ENCODE measurements at places on chromosomes 5 and 9.

GRCh38 chr9:3897631-3898030 lies 371.8 kb upstream of the RFX3 start:
- no peak for DNase-seq

DNA sequence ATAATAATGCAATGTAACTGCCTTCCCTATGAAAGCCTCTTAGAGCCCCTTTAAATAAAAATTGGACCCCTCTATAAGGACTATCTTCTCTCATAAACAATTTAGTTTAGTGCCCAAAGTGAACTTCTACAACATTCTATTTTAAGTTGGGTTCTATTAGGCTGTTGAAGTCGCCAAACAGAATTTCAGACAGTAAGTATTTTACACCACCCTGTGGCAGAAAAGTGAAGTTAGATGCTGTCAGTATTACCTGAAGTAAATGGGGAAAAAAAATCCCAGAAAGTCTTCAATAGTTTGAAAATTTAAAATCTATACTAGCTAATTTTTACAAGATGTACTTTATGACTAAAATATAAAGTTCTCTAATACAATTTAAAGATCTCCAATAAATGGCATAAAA lies 29.5 kb downstream of the CAAP1 start:
- no peak for DNase-seq

DNA sequence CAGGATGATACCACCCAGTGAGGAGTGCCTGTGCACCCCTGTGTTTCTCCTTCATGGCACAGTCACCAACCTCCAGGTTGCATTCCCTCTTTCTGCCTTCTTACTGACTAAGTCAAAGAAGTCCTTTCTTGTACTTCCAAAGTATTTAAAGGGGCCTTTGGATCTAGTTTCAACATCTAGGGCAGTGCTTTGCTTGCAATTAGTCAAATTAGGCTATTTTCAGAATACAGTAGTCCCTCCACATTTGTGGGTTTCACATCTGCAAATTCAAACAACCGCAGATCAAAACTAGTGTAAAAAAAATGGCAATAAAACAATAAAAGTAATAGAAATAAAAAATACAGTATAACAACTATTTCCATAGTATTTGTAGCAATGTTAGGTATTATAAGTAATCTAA lies 333.9 kb upstream of the SEMA6A start:
- no peak for DNase-seq

GRCh38 chr5:150153957-150154617 lies 1.6 kb downstream of the PDGFRB start:
- DNase-seq, result no peak

DNA sequence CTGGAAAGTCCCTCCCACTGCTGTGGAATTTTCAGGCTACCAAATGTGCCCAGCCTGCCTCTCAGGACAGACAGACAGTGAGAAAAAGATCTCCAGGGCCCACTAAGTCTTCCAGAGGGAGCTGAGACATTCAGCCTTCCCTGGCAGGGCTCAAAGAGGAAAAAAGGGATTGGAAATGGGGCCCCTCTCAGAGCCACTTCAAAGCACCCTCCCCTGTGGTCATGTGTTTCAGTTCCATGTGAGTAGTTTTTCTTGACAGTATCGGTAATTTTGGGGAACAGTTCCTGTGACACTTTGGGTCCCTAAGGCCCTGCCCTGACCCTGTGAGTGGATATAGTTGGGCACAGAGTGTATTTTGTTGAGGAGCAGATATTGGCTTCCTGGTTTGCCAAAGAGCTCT lies 25.0 kb downstream of the LARP1 start:
- no peak for DNase-seq

DNA sequence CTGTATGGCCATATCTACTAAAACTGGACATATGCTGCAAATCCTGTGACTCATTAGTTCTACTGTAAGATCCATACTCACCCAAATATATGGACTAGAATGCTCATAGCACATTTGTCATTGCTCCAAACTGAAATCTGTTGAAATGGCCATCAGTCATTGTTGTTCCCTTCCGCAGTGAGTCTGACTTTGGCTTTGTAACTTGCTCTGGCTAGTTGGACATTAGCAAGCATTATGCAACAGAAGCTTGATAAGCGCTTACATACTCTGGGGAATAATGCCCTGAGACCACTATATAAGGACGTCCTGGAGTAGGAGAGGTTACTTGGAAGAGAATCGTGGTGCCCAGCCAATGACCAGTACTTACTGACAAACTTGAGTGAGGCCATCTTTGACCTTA lies 9.0 kb downstream of the KIAA1958 start:
- DNase-seq, result no peak

GRCh38 chr9:13707612-13708576 lies 428.4 kb upstream of the MPDZ start:
- DNase-seq, result no peak

DNA sequence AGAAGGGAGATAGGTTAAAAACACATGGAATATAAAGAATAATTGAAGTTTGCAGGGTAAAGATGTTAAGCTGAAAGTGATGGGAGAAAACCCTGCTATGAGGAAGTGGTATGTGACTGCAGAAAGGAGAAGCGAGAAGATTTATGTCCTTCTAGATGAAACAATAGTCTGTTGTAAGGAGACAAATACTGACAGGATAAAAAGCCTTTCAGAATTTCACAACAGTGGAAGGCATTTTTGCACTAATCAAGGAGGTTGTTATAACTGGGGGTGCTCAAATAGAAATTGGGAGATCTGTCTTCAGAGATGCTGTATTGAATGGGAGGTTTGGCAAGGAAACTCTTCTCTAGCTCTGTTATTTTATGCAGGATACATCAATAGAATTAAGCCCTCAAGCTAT lies 69.6 kb downstream of the NMUR2 start:
- DNase-seq, result no peak

DNA sequence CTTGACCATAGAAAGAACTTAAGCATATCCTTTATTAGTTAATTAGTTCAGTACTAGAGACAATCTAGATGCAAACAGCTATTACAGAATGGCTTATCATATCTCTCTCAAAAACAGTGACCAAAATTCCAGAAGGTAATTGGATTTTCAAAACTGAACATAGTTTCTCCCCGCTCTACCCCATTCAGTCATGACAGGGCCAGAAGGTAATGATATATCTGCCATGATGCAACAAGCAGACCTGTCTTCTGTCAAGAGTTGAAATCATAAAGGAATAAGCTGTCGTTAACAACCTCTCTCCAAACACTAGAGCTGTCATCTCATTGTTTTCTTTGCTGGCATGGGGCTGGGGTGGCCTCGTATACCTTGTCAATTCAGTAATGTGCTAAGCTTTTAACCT lies 200.5 kb upstream of the POU5F2 start:
- DNase-seq, result no peak

DNA sequence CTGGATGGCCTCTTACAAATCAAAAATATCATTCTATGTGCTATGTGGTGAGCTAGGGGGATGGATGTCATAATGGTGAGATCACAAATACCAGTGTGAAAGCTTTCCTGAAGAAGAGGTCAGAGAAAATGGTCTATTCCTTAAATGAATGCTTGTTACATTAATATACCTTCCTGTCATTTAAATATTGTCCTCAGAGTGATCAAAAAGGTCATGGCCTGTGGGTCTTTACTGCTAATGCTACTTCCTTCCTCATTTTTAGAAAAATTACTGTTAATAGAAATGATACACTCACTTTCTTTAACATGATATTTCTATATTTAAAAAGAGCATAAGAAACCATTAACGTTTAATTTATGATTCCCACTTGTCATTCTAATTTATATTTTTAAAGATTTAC lies 9.7 kb downstream of the OMD start:
- no peak for DNase-seq

DNA sequence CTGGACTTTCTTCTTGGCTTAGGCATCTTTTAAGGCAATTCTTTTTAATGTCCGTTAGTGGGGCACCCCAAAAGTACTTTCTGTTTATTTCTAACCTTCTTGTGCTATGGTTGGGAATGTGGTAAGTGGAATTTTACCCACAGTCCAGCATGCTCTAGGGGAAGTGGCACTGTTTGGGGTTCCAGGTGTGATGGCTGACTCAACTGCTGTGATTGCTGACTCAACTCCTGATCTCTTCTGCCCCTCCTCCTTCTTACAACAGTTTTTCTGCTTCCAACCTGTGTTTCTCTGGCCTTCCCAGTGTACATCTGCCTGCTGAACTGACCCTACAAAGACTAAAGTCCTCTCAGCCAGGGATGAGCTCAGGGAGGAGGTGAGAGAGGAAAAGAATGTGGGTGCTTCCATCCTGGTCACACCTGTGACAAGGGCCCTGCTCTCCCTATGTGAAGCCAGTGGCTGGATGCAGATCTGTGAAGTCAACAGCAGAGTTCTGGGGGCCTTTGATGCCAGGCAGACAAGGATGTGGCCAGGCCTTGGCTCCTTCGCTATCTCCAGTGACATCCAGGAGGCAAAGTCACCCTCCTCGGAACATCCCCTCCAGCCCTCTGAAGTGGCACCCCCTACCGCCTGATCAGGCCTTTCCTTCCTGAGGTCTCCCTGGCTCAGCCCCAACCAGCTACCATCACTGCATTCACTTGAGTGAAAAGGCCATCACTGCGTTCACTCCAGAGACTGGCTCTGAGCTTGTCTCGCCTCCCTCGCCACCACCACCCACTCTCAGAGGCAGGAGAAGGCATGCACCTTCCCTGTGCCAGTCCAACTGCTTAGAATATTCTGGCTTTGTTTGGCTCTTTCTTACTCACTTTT lies 72.2 kb downstream of the C5orf15 start:
- DNase-seq, result no peak

GRCh38 chr5:74491586-74491985 lies 148.9 kb downstream of the ENC1 start:
- DNase-seq, result no peak

GRCh38 chr5:98825582-98826375 lies 52.3 kb downstream of the RGMB start:
- no peak for DNase-seq

DNA sequence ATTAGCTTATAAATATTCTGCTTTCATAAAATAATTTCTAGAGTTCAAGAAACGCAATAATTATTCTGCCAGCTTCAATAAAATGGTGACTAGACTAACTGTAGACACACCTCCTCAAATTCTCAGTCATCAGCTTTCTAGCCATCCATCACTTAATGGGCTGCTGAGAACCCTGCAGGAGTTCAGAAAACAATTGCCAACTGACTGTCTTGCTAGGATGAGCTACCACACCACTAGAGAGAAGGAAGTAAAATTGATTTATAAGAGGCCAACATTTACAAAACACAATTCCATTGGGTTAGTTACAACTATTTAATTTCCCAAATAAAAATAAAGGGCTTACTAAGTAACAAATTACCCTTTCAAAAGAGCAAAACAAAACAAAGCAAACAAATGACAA lies 126.5 kb upstream of the PAPPA start:
- DNase-seq, result no peak

DNA sequence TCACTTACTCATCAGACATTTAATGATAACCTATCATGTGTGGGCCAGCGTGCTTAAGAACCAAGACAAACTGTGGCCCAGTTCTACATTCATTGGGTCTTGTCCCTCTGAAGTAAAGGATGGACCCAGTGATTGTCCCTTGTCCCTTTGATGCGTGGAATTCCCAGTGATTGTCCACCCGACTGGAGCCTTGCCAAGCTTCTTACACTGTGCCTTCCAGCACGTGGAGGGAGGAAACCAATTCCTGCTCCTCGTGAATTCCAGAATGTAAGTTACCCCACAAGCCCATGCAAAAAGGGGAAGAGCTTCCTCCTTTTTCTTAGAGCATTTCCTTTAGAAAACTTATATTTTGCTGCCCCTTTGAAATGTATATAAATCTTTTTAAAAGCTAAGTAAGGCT lies 7.9 kb downstream of the CKMT2 start:
- no peak for DNase-seq

GRCh38 chr5:75113354-75114113 lies 61.2 kb upstream of the GCNT4 start:
- DNase-seq, result no peak

DNA sequence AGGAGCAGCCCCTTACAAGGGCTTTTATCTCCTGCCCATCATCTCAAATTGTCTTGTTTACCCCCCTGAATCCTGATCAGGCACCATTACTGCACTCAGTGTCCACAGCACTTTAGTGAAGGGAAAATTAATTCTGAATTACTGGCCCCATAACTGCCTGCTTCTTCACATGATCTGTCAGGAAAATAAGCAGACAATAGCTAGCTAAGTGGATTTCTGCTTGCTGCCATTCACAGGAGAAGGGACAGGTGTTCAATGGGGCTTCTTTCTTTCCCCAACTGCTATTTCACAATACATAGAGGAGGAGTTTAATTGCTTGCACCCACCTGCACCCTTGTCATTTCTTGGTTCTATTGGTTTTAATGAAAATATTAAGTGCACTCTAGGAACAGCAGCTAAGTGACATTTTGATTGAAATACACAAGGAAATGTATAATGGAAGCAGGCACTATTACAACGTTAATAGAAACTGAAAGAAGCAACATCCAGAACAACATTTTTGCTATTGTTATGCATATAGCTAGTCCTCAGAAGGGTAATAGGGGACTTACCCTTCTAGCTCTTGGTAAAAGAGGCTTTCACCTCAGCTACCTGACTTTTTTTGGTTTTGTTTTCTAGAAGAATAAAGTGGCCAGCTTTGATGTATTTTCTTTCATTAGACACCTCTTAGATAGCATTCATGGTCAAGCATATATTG lies 599.3 kb upstream of the TLE4 start:
- DNase-seq, result no peak

- DNase-seq, result no peak
These were observed 4.6 kb downstream of the ENHO start for GRCh38 chr9:34518110-34518616.

DNA sequence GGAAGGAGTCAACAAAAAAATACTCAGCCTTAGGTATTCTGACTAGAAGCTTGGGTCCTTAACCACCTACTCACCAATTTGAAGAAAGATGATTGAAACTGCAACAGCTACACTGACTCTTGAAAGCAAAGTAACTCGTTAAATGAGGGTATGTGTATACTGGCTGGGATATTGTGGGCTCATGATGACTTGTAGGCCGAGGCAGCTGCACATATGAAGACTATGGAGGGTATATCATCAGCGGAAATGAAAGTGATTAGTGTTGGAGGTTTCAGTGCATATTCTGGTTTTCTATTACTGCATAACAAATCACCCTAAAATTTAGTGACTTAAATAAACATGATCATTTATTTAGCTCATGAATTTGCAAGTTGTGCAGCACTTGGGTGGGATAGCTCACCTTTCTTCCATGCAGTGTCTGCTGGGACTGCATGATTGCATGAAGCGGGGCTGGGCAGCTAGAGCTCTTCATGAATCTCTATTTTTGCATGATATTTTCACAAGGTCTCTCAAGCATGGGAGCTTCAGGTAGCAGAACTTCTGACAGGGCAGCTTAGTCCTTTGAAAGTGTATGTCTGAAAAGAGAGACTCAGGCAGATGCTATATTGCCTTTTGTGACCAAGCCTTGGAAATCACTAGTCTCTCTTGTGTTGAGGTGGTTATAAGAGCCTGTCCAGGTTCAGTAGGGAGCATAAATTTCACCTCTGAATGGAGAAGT lies 96.1 kb upstream of the CDKN2B start:
- DNase-seq, result no peak

GRCh38 chr5:52822437-52822836 lies 34.7 kb downstream of the ITGA1 start:
- no peak for DNase-seq

GRCh38 chr9:129335464-129336129 lies 157.5 kb upstream of the IER5L start:
- DNase-seq, result no peak
